ENCODE measurements at places on chromosomes 5 and 9. TPM values are rescaled to one million over a fixed set of nuclear protein-coding genes. Genes with fewer than 3 reads are reported as not detected.

GRCh38 chr5:172689801-172690200 is 48.7 kb downstream of the NEURL1B start:
- no peak for DNase-seq

Gene HTR4
- 1.2 TPM for total RNA-seq

GRCh38 chr5:175377816-175378215 is 66.2 kb downstream of the DRD1 start:
- no peak for DNase-seq

Gene AIF1L
- total RNA-seq, result 20.2 TPM

GRCh38 chr5:77316871-77317661 is 106.6 kb downstream of the PDE8B start:
- no peak for DNase-seq

Gene SGCD
- total RNA-seq, result 0.72 TPM

GRCh38 chr5:113302120-113302519 is 132.7 kb downstream of the TSSK1B start:
- no peak for DNase-seq

- no peak for DNase-seq
These were observed 53.8 kb downstream of the OLFM1 start for GRCh38 chr9:135141183-135141774.

DNA sequence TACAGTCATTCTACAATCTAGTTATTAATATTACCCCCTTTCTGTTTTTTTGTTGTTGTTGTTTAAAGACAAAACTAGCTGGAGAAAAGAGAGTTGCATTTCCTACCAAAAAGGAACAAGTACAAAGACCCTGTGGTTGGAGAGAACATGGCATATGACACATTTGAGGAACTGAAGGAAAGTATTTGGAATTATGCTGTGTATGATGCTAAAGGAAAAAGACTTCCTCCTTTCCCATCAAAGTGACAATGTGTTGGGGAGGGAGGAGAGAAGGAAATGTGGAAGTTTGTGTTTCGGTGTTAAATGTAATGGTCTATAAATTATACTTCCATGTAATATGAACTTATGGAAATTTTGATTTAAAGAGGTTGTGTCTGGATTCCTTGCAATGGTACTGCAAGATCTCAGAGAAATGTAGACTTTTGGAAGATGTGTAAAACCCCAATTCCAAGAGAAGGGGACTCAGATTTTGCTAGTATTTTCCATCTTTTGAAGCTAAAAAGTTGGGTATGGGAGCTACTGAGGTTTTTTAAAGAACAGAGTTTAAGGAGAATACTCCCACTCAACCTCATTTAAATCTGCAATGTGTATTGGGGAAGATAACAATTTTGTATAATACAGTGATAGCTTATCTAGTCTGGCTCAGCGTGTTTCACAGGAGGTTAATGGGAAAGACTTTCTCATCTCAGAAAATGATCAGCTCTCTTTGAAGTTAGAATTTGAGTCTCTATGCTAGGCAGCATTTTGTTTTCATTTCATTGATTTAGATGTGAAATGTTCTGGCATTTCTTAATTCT is 15.4 kb upstream of the TNFSF8 start:
- no peak for DNase-seq

Gene CMYA5
- 16.4 TPM for total RNA-seq

DNA sequence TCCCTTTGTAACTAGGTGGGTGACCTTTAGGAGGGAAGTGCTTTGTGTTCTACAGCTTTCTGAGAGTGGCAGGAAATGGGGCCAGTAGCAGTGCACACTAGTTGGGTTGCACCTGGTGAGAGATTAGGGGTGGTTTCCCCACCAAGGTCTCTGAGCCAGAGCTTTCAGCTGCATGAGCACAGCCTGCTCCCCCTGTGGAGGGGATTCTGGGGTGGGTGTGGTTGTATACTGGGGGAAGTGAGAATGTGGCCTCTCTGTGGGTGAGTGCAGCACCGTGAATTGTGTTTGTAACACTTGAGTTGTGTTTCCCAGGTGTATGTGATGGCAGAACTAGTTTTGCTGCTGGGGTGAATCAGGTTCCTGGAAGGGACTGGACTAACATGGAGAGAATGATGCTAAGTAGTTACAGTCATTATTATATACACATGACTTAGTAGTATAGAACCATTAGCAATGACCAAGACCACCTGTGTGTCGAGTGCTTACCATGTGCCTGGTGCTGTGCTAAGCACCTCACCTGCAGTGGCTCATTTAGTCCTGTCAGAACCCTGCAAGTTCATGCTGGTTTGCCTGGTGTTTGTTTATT is 11.8 kb upstream of the CXXC5 start:
- peak; percentile 83 for DNase-seq

DNA sequence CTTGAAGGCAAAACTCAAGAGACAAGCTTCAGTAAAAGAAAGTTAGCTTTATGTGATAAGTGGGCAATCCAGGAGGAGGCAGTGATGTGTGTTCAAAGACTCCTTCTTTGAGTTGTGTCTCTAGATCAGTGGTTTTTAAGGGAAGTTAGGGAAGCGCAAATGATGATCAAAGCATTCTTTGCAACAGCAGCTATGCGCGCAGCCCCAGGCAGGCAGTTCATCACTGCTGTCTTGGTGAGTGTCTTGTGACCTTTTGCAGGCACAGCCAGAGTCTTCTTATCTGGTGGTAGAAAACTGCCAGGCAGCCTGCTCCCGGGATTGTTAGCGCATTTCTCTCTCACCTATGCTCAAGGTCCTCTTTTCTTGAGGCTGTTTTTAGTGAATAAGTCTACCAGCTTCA is 40.3 kb upstream of the CLK4 start:
- DNase-seq, result no peak

GRCh38 chr5:143319437-143320227 is 83.9 kb downstream of the NR3C1 start:
- no peak for DNase-seq

DNA sequence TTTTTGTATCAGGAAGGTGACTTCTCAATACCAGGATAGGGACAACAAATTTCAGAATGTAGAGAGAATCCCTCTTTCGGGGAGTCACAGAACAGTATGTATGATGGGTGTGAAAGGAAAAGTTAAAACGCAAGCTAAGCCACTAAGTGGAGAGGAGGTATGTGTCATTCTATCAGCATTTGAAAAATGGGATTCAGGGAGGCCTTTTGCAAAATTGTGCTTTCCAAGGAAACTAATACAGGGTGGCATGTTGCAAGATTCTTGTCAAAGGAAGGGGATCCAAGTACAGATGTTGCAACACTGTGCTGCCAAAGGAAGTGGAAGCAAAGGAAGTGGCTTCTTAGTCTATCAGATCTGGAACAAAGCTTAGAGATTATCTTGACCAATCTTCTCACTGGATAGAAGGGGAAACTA is 12.6 kb upstream of the TNIP1 start:
- DNase-seq, result no peak

DNA sequence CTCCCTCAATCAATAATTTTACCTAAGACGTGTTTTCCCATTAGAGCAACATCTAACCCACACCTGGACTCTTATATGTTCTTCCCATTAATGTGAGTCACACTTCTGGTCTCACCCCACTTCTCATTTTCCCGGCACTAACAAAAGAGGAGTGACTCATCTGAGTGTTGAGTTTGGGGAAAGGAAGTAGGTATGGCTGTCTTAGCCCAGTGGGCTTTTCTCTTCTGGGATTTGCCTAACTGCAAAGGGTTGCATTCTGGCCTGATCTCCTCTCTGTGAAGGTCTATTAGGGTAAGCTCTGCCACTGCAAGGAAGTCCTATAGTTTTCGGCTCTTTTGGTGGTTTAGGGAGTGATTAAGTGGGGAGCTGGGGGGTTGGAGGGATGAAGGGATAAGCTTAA is 195.6 kb downstream of the KIAA0825 start:
- no peak for DNase-seq

Gene CSF1R
- total RNA-seq, result 27.3 TPM

Measured in lower leg skin (tissue), 4 donors.